Upper lobe of right lung (tissue), 1 donor: ENCODE measurements at places on chromosomes 2 and 18. TPM values are rescaled to one million over a fixed set of nuclear protein-coding genes. Genes with fewer than 3 reads are reported as not detected.

The SULT1C4 gene
- 11.6 TPM for total RNA-seq

The AMER3 gene
- total RNA-seq = not detected

The NOTO gene
- not detected for total RNA-seq

The CCDC141 gene
- total RNA-seq = 25.7 TPM

The ANKRD62 gene
- 0.12 TPM for total RNA-seq

The SIX3 gene
- not detected for total RNA-seq

The TFCP2L1 gene
- 22.0 TPM for total RNA-seq

The ACVR2A gene
- 19.0 TPM for total RNA-seq

The FBXO48 gene
- total RNA-seq = 1.8 TPM

The CRYGD gene
- not detected for total RNA-seq

The IL36A gene
- total RNA-seq = not detected

The FANCL gene
- 17.9 TPM for total RNA-seq

The SDC1 gene
- 148 TPM for total RNA-seq

The MEIS1 gene
- total RNA-seq = 48.0 TPM

The WDR75 gene
- total RNA-seq = 23.4 TPM

The GBX2 gene
- not detected for total RNA-seq

The PAPOLG gene
- 13.3 TPM for total RNA-seq

The MRPS9 gene
- 17.0 TPM for total RNA-seq

The MC2R gene
- total RNA-seq = not detected

The LIMS3 gene
- total RNA-seq = 3.1 TPM

The CRYGC gene
- not detected for total RNA-seq

The ERLEC1 gene
- total RNA-seq = 59.6 TPM

The KCNJ3 gene
- total RNA-seq = not detected

The PRSS56 gene
- not detected for total RNA-seq

The C2orf76 gene
- total RNA-seq = 11.8 TPM

The EIPR1 gene
- total RNA-seq = 16.6 TPM

The SPAG16 gene
- 11.6 TPM for total RNA-seq

The DPY30 gene
- 53.7 TPM for total RNA-seq

The SH3YL1 gene
- 48.3 TPM for total RNA-seq

The CPLX4 gene
- not detected for total RNA-seq

The SCN9A gene
- total RNA-seq = 10.5 TPM

The GULP1 gene
- 30.6 TPM for total RNA-seq

The DES gene
- 59.4 TPM for total RNA-seq

The MC5R gene
- total RNA-seq = not detected

The SH3BP4 gene
- total RNA-seq = 29.6 TPM

The EFEMP1 gene
- total RNA-seq = 301 TPM

The ANXA4 gene
- 181 TPM for total RNA-seq

The CARF gene
- total RNA-seq = 12.2 TPM

The EEF1B2 gene
- total RNA-seq = 389 TPM

The LOXHD1 gene
- 2.7 TPM for total RNA-seq

The LCLAT1 gene
- total RNA-seq = 16.5 TPM

The POTEC gene
- total RNA-seq = not detected

The SLC9A4 gene
- total RNA-seq = not detected

The FBXO41 gene
- 2.1 TPM for total RNA-seq

The TMEM178A gene
- total RNA-seq = 9.5 TPM
